ENCODE measurements at places on chromosomes 4 and X. TPM values are rescaled to one million over a fixed set of nuclear protein-coding genes. Genes with fewer than 3 reads are reported as not detected.

GRCh38 chrX:99901091-99901490, 509.0 kb downstream of the PCDH19 start:
- no peaks in the 10 kb centered on the region for H3K4me1 ChIP-seq
- H3K27ac ChIP-seq: no peak overlapping the region
- no peaks in the 10 kb centered on the region for H3K36me3 ChIP-seq
- H3K4me3 ChIP-seq: no peak overlapping the region
- H3K27me3 ChIP-seq: no peaks in the 10 kb centered on the region

Gene ARX
- 0.87 TPM for total RNA-seq

Gene SETD7
- total RNA-seq: 16.7 TPM

Gene SATL1
- not detected for total RNA-seq

Gene CACNA1F
- total RNA-seq: 0.87 TPM

- H3K4me1 ChIP-seq: no peaks in the 10 kb centered on the region
- H3K4me3 ChIP-seq: peak overlapping the region; percentile 53
- peak overlapping the region; percentile 34 for H3K27ac ChIP-seq
- H3K36me3 ChIP-seq: no peaks in the 10 kb centered on the region
- peak; percentile 67 for DNase-seq
Observed at GRCh38 chrX:40266490-40267333, 169.0 kb upstream of the BCOR start.

Gene HSFX1
- 0.81 TPM for total RNA-seq

DNA sequence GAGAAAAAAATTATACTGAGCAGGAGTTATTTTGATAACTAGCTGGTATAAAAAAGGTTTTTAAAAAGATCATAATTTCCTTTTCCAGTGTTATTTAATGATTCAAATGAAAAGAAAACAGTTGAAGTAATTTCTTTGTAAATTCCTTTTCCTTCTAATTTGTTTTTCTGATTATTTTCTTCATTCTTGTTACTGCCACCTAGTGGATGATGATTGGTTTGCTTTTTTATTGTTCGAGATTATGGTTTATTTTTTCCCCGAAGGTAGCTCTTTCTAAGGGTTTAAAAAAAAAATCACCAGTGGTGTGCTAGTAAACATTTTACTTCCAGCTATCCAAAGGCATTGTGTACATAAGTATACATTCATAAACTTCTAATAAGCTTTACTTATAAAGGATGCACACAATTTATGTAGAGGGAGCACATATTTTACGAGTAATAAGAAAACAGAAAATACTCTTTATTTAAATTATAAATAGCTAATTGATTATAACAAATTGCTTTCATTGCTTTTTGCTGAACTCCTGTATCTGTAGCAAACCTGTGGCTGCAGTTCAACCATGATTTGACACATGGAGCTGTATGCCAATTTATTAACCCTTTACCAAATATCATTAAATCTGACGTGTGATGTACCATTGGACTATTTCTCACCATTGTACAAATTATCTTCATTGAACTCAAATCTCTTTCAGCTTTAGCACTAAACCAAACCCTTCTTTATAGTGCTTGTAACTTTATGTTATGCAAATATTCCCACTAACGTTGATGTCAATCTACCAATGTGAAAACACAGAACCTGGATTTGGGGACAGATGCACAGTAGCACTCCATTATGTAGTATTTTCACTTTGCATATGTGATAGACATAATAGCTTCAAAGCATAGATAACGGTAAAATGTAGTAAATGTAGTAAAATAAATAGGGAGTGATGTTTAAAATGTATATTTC, 97.8 kb upstream of the ANK2 start:
- DNase-seq: no peak
- H3K4me1 ChIP-seq: no peaks in the 10 kb centered on the region
- H3K27ac ChIP-seq: no peak overlapping the region
- no peaks in the 10 kb centered on the region for H3K27me3 ChIP-seq
- no peaks in the 10 kb centered on the region for H3K36me3 ChIP-seq

GRCh38 chr4:185122681-185123345, 20.3 kb upstream of the SLC25A4 start:
- H3K36me3 ChIP-seq: no peaks in the 10 kb centered on the region
- H3K27ac ChIP-seq: no peak overlapping the region

GRCh38 chrX:29890004-29890403, 325.4 kb upstream of the MAGEB2 start:
- no peaks in the 10 kb centered on the region for H3K27me3 ChIP-seq
- no peaks in the 10 kb centered on the region for H3K4me1 ChIP-seq
- DNase-seq: no peak
- no peak overlapping the region for H3K27ac ChIP-seq

Gene PLS3
- total RNA-seq: 18.4 TPM

- H3K27me3 ChIP-seq: no peaks in the 10 kb centered on the region
- no peak overlapping the region for H3K27ac ChIP-seq
- no peaks in the 10 kb centered on the region for H3K4me1 ChIP-seq
- no peaks in the 10 kb centered on the region for H3K36me3 ChIP-seq
- no peak overlapping the region for H3K4me3 ChIP-seq
- DNase-seq: no peak
Observed at GRCh38 chr4:55304303-55304702, 41.7 kb upstream of the SRD5A3 start.

- H3K36me3 ChIP-seq: no peaks in the 10 kb centered on the region
- H3K4me3 ChIP-seq: no peak overlapping the region
- no peaks in the 10 kb centered on the region for H3K27me3 ChIP-seq
- H3K4me1 ChIP-seq: no peaks in the 10 kb centered on the region
Observed at GRCh38 chr4:164935363-164935762, 42.1 kb downstream of the TRIM61 start.

DNA sequence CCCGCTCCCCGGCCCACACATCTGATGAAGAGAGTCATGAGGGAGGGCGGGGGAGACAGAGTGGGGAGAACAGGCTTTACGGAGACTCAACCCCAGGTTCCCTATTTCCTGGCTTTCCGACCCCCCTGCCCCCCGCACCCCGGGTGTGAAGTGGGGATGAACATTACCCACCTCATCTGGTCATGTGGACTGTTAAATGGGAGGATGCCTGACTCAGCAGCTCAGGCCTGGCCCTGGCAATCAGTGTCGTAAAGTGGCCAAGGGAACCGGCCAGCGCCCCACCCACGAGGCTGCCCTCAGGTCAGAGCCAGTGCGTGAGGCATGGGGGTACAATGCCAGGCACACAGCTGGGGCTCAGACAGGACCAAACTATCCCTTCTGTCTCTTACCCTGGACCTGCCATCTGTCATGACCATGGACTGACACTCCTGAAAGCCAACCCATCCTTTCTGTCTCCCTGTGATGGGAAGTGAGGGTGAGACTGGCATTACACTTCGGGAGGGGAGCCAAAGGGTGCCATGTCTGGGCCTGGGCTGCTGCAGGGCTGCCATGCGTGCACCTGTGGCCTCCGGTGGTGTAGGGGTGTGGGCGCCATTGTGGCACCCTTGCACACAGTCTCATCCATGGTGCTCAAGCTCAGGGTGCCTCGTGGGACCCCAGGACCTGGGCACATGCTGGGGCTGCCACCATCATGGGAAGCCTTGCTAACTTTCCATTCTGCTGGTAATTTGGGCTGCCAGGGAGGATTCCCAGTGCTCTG, 106.1 kb upstream of the PSAPL1 start:
- H3K27me3 ChIP-seq: no peaks in the 10 kb centered on the region
- no peak overlapping the region for H3K4me3 ChIP-seq
- H3K36me3 ChIP-seq: no peaks in the 10 kb centered on the region
- H3K27ac ChIP-seq: no peak overlapping the region
- no peak for DNase-seq
- H3K4me1 ChIP-seq: no peaks in the 10 kb centered on the region

Gene IL21
- not detected for total RNA-seq

Gene VCX
- not detected for total RNA-seq

Gene F8A3
- 4.7 TPM for total RNA-seq

Gene SH3D19
- total RNA-seq: 34.5 TPM

GRCh38 chr4:153748378-153748777, 11.4 kb downstream of the RNF175 start:
- no peak overlapping the region for H3K4me3 ChIP-seq
- DNase-seq: no peak
- no peaks in the 10 kb centered on the region for H3K4me1 ChIP-seq
- H3K36me3 ChIP-seq: no peaks in the 10 kb centered on the region
- H3K27me3 ChIP-seq: no peaks in the 10 kb centered on the region

DNA sequence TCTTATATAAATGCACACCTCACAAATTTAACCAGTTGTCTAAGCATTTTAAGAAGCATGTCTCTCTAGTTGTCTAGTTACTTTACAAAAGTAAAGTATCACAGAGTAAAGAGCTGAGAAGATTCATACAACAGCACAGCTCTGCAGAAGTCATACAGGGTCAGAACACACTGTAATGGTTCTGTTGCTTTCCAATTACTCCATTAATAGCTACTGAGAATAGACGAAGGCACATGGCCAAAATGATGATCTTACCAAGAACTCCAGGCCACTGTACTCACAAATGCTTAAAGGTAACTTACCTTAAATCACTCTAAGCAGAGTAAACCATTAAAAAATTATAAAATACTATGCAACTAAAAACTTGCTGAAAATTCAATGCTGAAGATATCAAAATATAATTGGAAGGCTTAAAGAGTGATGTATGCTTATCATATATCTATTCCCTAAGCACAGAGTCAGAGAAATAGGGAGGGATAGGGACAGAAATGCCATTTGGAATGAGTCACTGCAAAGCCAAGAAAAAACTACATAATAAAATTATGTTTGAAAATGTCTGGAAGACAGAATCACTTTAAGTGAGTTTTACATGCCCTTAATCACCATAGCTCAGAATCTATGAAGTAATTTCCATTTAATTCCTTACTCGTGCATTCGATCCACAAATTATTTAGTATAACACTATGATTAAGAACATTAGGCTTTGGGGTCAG, 71.0 kb downstream of the DDX60L start:
- no peak for DNase-seq
- H3K27me3 ChIP-seq: no peaks in the 10 kb centered on the region
- H3K4me3 ChIP-seq: no peak overlapping the region

DNA sequence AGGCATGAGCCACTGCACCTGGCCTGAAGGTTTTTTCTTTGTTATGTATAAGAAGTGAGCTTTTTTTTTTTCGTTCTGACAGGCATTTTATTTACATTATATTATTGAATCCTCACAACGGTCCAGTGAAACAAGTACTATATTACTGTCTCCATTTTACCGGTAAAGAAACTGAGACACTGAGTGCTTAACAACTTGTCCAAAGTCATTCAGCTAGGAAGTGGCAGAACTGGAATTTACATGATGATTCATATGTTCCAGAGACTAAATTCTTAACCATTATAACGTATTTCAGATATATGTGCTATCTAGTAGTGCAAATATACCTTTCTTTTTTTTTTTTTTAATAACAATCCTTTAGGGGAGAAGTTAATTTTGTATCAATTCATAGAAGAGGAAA, 18.4 kb upstream of the SLC6A14 start:
- H3K4me3 ChIP-seq: no peak overlapping the region
- H3K4me1 ChIP-seq: no peaks in the 10 kb centered on the region
- no peaks in the 10 kb centered on the region for H3K36me3 ChIP-seq
- peaks cover 9% of the 10 kb centered on the region for H3K27me3 ChIP-seq
- DNase-seq: no peak

- no peaks in the 10 kb centered on the region for H3K36me3 ChIP-seq
- H3K27me3 ChIP-seq: no peaks in the 10 kb centered on the region
- DNase-seq: no peak
- no peak overlapping the region for H3K27ac ChIP-seq
- H3K4me1 ChIP-seq: no peaks in the 10 kb centered on the region
Observed at GRCh38 chr4:108777388-108777787, 14.5 kb upstream of the ETNPPL start.
